Activated CD4-positive, CD25-positive, alpha-beta regulatory T cell treated with anti-CD3 and anti-CD28 coated beads, Interleukin-2, amount 50 U/mL, for 72 hours (primary cell): ENCODE measurements at places on chromosomes 7 and 10.

- no peak for DNase-seq
Observed at GRCh38 chr7:95601316-95601715, 5.0 kb upstream of the PDK4 start.

DNA sequence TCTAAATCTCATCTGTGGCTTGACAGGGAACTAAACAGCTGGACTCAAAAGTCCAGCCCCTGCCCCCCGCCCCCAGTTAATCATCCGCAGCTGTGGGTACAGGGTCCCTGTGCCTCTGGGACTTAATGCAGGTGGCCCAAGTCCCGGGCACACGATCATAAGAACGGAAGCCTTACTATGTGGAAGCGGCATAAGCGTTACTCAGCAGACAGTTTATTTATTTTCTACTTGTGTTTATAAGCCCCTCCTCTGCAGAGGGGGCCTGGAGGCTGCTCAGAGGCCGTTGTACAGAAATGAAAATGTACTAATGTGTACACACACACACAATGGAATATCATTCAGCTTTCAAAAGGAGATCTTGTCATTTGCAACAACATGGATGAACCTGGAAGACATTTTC is 158.0 kb upstream of the TNS3 start:
- DNase-seq: no peak

DNA sequence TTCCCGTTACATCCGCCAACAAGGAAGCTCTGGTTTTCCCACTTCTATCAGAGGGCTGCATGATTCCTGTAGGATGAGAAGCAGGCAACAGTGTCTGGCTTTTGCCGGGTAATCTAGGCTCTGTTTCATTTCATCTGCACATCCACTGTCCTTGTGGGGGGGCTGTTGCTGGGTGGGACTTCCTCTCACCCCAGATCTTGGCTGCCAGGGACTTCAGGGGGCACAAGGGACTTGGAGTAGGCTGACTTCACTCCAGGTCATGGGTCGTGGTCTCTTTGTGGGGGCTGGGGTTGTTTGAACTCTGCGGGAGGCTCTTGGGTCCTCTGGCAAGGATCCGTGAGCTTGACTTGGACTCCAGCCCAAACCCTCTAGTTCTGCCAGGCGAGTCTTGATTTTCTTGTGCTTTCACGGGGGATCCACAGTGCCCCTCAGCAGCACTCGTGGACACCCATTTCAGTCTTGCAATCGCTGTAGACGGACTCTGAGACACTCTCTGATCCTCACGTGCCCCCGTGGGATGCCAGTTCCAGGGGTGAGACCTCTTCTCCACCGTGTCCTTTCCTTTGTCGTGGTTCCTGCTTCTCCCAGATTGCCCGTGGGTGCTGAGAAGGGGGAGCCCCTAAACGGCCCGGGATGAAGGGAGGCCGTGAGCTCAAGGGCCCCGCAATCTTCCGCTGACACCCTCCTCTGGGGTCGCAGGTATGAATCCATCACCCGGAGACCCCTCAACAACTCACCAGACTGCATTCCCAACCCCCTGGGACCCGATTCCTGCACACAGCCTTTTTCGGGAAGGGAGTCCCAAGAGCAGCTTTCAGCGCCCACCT is 21.4 kb upstream of the ZNF273 start:
- no peak for DNase-seq

GRCh38 chr7:116024826-116025809 is 5.4 kb downstream of the TFEC start:
- no peak for DNase-seq

- no peak for DNase-seq
Observed at GRCh38 chr10:132634241-132634946, 96.8 kb downstream of the INPP5A start.

GRCh38 chr10:79070081-79070605 is 1.4 kb downstream of the ZMIZ1 start:
- DNase-seq: no peak

- DNase-seq: no peak
Observed at GRCh38 chr7:36904802-36905201, 180.5 kb upstream of the AOAH start.

DNA sequence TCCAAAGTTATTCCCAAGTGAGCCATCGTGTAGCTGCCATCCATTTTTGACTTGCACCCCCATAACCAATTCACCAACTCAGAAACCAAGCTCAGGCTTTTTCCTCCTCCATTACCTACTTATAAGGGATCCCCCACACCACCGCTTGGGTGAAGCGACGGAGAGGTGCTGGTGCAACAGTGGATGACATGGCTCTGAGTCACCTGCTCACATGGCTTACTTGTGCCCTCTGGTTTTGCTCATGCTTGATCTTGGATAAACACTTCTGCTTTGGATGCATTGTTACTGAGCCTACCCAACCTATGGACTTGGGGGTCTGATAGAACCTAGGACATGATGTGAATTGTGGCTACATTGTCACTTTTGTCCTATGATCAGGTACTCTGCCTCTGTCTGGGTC is 12.0 kb upstream of the AKR1B1 start:
- DNase-seq: no peak

GRCh38 chr7:157279741-157280215 is 57.0 kb upstream of the DNAJB6 start:
- DNase-seq: no peak

- no peak for DNase-seq
Observed at GRCh38 chr7:93890464-93891068, at the start of gene TFPI2. TFPI2 (minus strand) TSS chr7:93890753; CDS start chr7:93890678, 75 bp downstream.
